ENCODE measurements at places on chromosomes 5 and 9. TPM values are rescaled to one million over a fixed set of nuclear protein-coding genes. Genes with fewer than 3 reads are reported as not detected.

GRCh38 chr5:76358-77169 is 15.4 kb upstream of the PLEKHG4B start:
- DNase-seq = no peak
- H3K4me1 ChIP-seq = no peaks in the 10 kb centered on the region
- H3K27ac ChIP-seq = no peak overlapping the region
- H3K27me3 ChIP-seq = peaks cover 2% of the 10 kb centered on the region

DNA sequence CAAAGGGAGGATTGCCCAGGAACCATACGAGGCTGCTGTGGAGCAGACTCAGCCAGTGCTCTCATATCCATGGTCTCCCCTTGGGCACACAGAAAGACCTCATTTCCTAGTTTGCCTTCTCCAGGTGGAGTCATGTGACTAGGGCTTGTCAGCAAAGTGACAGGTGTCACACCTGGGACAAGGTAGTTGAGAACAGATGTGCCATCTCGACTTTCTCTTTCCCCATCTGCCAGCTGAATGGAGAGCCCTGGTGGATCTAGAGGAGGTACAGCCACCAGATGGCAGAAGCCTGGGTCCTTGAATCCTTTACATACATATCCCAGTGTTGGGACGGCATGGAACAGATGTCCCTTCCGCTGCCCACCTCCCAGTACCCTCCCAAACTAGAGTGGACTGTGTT is 42.9 kb upstream of the ALDOB start:
- no peak overlapping the region for H3K27ac ChIP-seq
- no peak overlapping the region for H3K4me3 ChIP-seq

DNA sequence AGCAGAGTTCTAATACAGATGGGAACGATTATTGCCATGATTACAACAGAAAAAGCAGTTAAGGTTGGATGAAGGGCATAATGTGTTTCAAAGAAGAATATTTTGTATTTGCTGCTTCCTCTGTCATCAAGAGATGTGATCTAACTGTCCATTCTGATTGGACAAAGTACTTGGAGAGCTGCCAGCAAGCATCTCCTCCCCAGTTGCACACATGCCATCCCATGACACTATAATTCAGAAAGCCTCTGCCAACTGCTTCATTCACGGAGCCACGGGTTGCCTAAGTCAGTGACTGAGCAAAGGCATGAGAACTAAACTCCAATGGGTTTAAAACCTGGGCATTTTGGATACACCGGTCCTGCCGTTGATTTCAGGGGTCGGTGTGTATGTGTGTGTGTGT is 253.8 kb downstream of the CRB2 start:
- no peaks in the 10 kb centered on the region for H3K4me1 ChIP-seq
- H3K27ac ChIP-seq = no peak overlapping the region
- no peak for DNase-seq
- H3K4me3 ChIP-seq = no peak overlapping the region
- H3K36me3 ChIP-seq = no peaks in the 10 kb centered on the region

- H3K36me3 ChIP-seq = peaks cover 5% of the 10 kb centered on the region
- no peak overlapping the region for H3K27ac ChIP-seq
- H3K4me3 ChIP-seq = no peak overlapping the region
- H3K27me3 ChIP-seq = no peaks in the 10 kb centered on the region
- no peaks in the 10 kb centered on the region for H3K4me1 ChIP-seq
These were observed 132.4 kb downstream of the DAB2IP start for GRCh38 chr9:121783521-121784507.

GRCh38 chr5:116674881-116675625 is 100.4 kb upstream of the SEMA6A start:
- H3K27ac ChIP-seq = no peak overlapping the region
- no peaks in the 10 kb centered on the region for H3K36me3 ChIP-seq
- DNase-seq = no peak
- H3K27me3 ChIP-seq = no peaks in the 10 kb centered on the region
- peaks cover 3% of the 10 kb centered on the region for H3K4me1 ChIP-seq

- no peaks in the 10 kb centered on the region for H3K4me1 ChIP-seq
- no peaks in the 10 kb centered on the region for H3K27me3 ChIP-seq
- H3K27ac ChIP-seq = peak overlapping the region; percentile 41
- H3K4me3 ChIP-seq = no peak overlapping the region
- no peaks in the 10 kb centered on the region for H3K36me3 ChIP-seq
These were observed 47.7 kb downstream of the SH3RF2 start for GRCh38 chr5:145984072-145984471.

DNA sequence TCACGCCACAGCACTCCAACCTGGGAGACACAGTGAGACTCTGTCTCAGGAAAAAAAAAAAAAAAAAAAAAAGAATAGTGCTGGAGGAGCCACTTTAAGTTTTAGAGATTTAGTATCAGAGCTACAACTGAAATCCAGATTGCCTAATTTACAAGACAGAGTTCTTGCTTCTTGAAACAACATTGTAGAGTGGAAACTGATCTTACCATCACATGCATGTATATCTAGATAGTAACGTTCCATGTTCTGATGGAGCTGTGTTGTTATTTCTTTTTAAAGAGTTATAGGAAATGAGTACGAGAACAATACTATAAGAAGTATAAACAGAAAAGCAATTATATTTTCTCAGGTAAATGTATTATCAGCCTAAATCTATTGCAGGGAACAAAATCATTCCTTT is 48.9 kb downstream of the TBCA start:
- DNase-seq = no peak
- H3K4me1 ChIP-seq = no peaks in the 10 kb centered on the region
- no peaks in the 10 kb centered on the region for H3K36me3 ChIP-seq
- no peak overlapping the region for H3K4me3 ChIP-seq
- H3K27ac ChIP-seq = no peak overlapping the region
- H3K27me3 ChIP-seq = no peaks in the 10 kb centered on the region

DNA sequence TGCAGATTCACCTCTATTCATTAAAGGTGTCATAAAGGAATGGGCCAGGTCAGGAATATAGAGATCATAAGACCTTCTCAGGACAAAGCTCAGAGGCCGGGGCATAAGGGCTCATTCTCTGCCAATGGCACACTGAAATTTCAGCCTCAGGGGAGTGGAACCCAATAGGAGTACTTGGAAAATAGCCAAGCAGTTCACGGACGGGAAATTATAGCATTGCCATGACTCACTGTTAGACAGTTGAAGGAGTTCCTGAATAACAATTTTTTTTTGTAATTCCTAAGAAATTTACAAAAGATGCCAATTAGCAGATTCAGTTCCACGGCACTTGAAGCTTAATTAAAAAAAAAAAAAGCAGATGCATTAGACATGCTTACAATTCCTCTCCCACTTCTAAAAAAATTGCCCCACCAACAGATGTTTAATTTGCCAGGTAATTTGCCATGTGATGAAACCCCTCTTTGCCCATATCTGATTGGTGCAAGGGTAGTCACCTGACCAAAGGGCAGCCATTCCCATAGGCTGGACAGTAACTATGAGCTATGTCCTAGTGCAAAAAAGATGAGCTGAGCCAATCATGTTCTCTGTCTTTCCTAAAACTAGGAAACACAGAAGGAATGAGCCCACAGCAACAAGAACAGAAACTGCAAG is 58.6 kb downstream of the PTCD2 start:
- H3K36me3 ChIP-seq = no peaks in the 10 kb centered on the region
- H3K27ac ChIP-seq = peak overlapping the region; percentile 41
- no peaks in the 10 kb centered on the region for H3K27me3 ChIP-seq
- H3K4me3 ChIP-seq = no peak overlapping the region
- H3K4me1 ChIP-seq = no peaks in the 10 kb centered on the region

DNA sequence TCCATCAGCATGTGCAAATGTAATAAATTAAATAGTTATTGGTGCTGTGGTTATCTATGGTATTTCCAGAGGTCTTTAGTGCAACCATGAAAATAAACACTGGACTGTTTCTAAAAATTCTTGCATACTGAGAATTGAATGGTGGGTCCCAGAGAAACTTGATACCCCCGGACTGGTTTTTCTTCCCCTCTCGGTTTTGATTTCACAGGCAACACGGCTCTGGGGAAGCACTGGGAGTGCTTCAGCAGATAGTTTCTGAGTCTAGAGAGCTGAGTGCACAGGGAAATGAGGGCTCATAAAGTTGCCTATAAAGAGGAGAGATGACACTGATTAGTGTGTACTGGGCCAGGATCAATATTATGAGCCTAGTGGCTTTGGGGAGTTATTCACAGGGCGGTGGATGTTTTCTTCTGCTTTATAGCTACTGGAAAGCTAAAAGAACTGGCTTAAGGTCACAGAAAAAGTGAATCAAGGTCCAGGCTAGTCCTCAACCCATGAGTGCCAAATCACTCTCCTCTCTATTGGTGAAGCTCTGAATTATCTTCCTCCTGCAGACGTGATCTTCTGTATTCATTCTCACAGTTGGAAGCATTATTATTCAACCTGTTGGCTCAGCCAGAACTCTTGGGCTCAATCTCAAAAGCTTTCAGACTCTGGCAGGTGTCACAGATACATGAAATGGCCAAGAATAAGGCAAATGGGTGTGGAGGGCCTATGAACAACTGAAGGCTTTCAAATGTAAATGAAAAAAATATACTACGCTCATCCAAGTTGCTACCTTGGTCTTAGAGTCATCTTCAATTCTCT is 170.2 kb upstream of the HMHB1 start:
- no peaks in the 10 kb centered on the region for H3K4me1 ChIP-seq
- no peak for DNase-seq
- H3K27me3 ChIP-seq = no peaks in the 10 kb centered on the region
- H3K4me3 ChIP-seq = no peak overlapping the region

DNA sequence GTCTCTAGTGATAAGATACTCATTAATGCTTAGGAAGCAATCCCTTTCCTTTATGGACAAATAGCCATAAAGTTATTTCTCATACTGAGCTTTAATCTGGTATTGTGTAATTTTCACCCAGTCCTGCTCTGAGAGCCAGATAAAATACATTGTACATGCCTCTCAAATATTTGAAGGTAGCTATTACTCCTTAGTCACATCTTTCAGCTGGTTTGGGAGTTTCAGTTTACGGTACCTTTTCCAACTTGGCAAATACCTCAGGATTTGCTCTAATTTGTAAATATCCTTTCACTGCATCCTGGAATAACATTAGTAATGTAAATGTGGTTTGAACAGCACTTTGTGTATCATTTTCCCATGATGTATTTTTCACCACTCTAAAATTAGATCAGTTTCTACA is 47.4 kb downstream of the ABHD17B start:
- no peak overlapping the region for H3K4me3 ChIP-seq
- H3K36me3 ChIP-seq = no peaks in the 10 kb centered on the region
- no peak overlapping the region for H3K27ac ChIP-seq
- no peaks in the 10 kb centered on the region for H3K27me3 ChIP-seq
- H3K4me1 ChIP-seq = no peaks in the 10 kb centered on the region
- DNase-seq = no peak

DNA sequence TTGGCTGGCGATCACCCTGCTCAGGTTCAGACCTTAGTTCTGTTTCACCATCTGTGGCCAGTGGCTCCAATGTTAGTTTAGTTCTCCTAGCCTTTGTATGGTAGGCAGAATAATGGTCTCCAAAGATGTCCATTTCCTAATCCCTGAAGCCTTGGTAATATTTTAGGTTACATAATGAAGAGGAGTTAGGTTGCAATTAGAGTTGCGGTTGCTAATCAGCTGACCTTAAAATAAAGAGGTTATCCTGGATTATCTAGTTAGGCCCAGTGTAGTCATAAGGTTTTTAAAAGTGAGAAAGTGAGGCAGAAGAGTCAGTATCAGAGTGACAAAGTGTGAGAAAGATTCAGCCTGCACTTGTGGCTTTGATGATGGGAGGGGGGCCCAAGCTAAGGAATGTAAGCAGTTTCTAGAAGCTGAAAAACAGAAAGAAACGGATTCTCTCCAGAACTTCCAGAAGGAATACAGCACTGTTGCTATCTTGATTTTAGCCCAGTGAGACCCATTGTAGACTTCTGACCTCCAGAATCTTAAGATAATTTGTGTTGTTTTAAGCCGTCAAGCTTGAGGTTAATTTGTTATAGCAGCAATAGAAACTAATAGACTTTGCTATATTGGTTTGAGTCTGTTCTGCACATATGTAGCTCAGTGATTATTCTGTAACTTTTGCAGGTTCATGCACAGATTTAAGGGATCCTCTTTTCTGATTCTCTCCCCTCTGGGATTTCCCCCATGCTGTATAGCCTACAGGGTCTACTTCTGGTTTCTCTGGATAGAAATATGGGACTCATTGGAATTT is 21.6 kb downstream of the LNPEP start:
- H3K4me1 ChIP-seq = peaks cover 9% of the 10 kb centered on the region
- no peak overlapping the region for H3K4me3 ChIP-seq
- no peaks in the 10 kb centered on the region for H3K36me3 ChIP-seq
- no peak for DNase-seq
- no peaks in the 10 kb centered on the region for H3K27me3 ChIP-seq

- H3K27ac ChIP-seq = no peak overlapping the region
- DNase-seq = no peak
- no peaks in the 10 kb centered on the region for H3K36me3 ChIP-seq
- H3K27me3 ChIP-seq = no peaks in the 10 kb centered on the region
These were observed 14.4 kb upstream of the SLC46A2 start for GRCh38 chr9:112905084-112905483.

GRCh38 chr5:169218176-169218575 is 82.8 kb downstream of the SLIT3 start:
- H3K4me3 ChIP-seq = no peak overlapping the region
- no peak for DNase-seq
- H3K27me3 ChIP-seq = no peaks in the 10 kb centered on the region
- no peaks in the 10 kb centered on the region for H3K36me3 ChIP-seq

DNA sequence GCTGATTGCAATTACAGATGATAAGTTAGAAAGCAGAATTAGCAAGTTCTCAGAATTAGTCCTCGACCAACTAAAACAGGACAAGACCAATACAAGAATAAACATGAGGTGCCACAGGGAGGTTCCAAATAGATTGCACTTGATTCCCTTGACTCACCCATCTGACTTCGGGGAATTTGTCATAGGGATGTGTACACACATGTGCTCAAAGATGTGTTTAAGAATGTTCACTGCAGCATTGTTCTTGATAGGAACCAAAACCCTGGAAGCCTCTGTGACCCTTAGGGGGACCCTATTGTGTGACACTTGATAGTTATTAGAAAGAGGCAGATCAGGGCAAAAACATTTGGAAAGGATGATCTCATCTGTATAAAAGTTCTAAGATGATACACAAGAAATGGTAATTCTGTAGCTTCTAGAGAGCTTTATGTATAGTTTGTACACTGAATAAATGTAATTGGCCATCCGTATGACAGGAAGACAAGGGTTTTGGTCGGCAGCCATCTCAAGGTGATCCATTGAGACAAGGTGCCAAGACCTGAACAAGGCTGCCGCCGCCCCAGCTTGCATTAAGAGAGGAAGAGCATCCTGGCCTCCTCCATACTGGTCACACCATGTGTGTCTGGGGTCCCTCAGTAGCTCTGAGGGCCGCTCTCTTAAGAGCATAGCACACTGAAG is 48.2 kb upstream of the GARNL3 start:
- H3K4me1 ChIP-seq = no peaks in the 10 kb centered on the region
- no peak overlapping the region for H3K4me3 ChIP-seq
- DNase-seq = no peak
- H3K27ac ChIP-seq = no peak overlapping the region
- H3K27me3 ChIP-seq = no peaks in the 10 kb centered on the region

GRCh38 chr9:79632705-79633104 is 60.9 kb downstream of the TLE4 start:
- no peak overlapping the region for H3K27ac ChIP-seq
- H3K4me3 ChIP-seq = no peak overlapping the region
- no peaks in the 10 kb centered on the region for H3K36me3 ChIP-seq
- H3K4me1 ChIP-seq = no peaks in the 10 kb centered on the region
- no peak for DNase-seq

- no peak for DNase-seq
- no peak overlapping the region for H3K27ac ChIP-seq
- no peaks in the 10 kb centered on the region for H3K4me1 ChIP-seq
These were observed 212.8 kb downstream of the NXNL2 start for GRCh38 chr9:88747768-88748167.

CARD9 gene
- total RNA-seq = 3.3 TPM

PDE8B gene
- 4.9 TPM for total RNA-seq

ZNF883 gene
- 1.4 TPM for total RNA-seq

CARD19 gene
- total RNA-seq = 79.3 TPM

TMEM232 gene
- 4.6 TPM for total RNA-seq

REEP2 gene
- 2.7 TPM for total RNA-seq

PCDHGA9 gene
- total RNA-seq = 13.8 TPM
